ENCODE measurements at places on chromosomes 1 and 21. TPM values are rescaled to one million over a fixed set of nuclear protein-coding genes. Genes with fewer than 3 reads are reported as not detected.

CLDN17 gene
- total RNA-seq: not detected

VCAM1 gene
- 0.66 TPM for total RNA-seq

LHX8 gene
- total RNA-seq: not detected

DMRTA2 gene
- total RNA-seq: 0.13 TPM

IL24 gene
- not detected for total RNA-seq

C1QC gene
- 0.13 TPM for total RNA-seq

SOX13 gene
- total RNA-seq: 8.6 TPM

G0S2 gene
- total RNA-seq: 12.8 TPM

KRTAP7-1 gene
- total RNA-seq: not detected

GFI1 gene
- 0.13 TPM for total RNA-seq

SLC25A34 gene
- total RNA-seq: 0.26 TPM

NPHS2 gene
- not detected for total RNA-seq

SPTA1 gene
- total RNA-seq: under 0.01 TPM

NTRK1 gene
- not detected for total RNA-seq

C1orf53 gene
- total RNA-seq: 3.9 TPM

TTLL10 gene
- total RNA-seq: not detected

S100A5 gene
- 0.26 TPM for total RNA-seq

TATDN3 gene
- 14.7 TPM for total RNA-seq

NID1 gene
- 49.8 TPM for total RNA-seq

LENEP gene
- total RNA-seq: 0.99 TPM

KRTAP19-3 gene
- total RNA-seq: not detected

LMX1A gene
- not detected for total RNA-seq

CLCNKA gene
- total RNA-seq: not detected

TFAP2E gene
- total RNA-seq: not detected

LCE2A gene
- not detected for total RNA-seq

LCE1C gene
- total RNA-seq: not detected

SGIP1 gene
- 61.1 TPM for total RNA-seq

CD55 gene
- total RNA-seq: 26.4 TPM

RIPPLY3 gene
- not detected for total RNA-seq

MFN2 gene
- 57.3 TPM for total RNA-seq

LRRC71 gene
- total RNA-seq: 0.13 TPM

ATP6V1G3 gene
- not detected for total RNA-seq

BCL2L15 gene
- total RNA-seq: 0.26 TPM

VSIG8 gene
- total RNA-seq: under 0.01 TPM

PLA2G4A gene
- 130 TPM for total RNA-seq

MPL gene
- not detected for total RNA-seq

PCNT gene
- 26.4 TPM for total RNA-seq

CBS gene
- total RNA-seq: 8.7 TPM

HSPG2 gene
- total RNA-seq: 173 TPM

FMO4 gene
- total RNA-seq: 5.0 TPM

ERG gene
- total RNA-seq: 16.0 TPM

KLF17 gene
- total RNA-seq: 0.26 TPM

TSPAN2 gene
- 0.12 TPM for total RNA-seq

C1QA gene
- 0.13 TPM for total RNA-seq

CD5L gene
- not detected for total RNA-seq

S100A14 gene
- 0.25 TPM for total RNA-seq

GLMN gene
- 7.0 TPM for total RNA-seq

MAP3K21 gene
- not detected for total RNA-seq

OR2L5 gene
- total RNA-seq: not detected

RHD gene
- not detected for total RNA-seq

PLEKHG5 gene
- 18.2 TPM for total RNA-seq

CLCA1 gene
- total RNA-seq: not detected

BEND5 gene
- total RNA-seq: not detected

ATG4C gene
- total RNA-seq: 5.0 TPM

TSSK3 gene
- total RNA-seq: 1.7 TPM

PPFIA4 gene
- total RNA-seq: 0.50 TPM

CYP4A22 gene
- not detected for total RNA-seq

SLC30A2 gene
- not detected for total RNA-seq

Measured in aortic smooth muscle cell (primary cell).